HFFc6 (cell line): ENCODE measurements at places on chromosomes 1 and 21.

- H3K27ac ChIP-seq: no peak overlapping the region
- 0 out of 2 replicates have a peak overlapping the region, but pooled peaks have one; percentile 13 for H3K4me3 ChIP-seq
- DNase-seq: no peak
- peaks cover 53% of the 10 kb centered on the region for H3K4me1 ChIP-seq
Measured at GRCh38 chr1:64473367-64473766, 3.4 kb downstream of the CACHD1 start.

GRCh38 chr1:88302843-88303486 lies 381.1 kb upstream of the PKN2 start:
- H3K4me1 ChIP-seq: no peaks in the 10 kb centered on the region
- no peak overlapping the region for H3K4me3 ChIP-seq
- H3K27me3 ChIP-seq: no peaks in the 10 kb centered on the region
- no peak overlapping the region for H3K27ac ChIP-seq
- H3K36me3 ChIP-seq: no peaks in the 10 kb centered on the region

GRCh38 chr21:36388835-36389234 lies 3.6 kb downstream of the CHAF1B start:
- no peak for DNase-seq
- no peaks in the 10 kb centered on the region for H3K27me3 ChIP-seq
- no peak overlapping the region for H3K4me3 ChIP-seq
- peaks cover 12% of the 10 kb centered on the region for H3K4me1 ChIP-seq
- peaks cover 15% of the 10 kb centered on the region for H3K36me3 ChIP-seq
- 0 out of 2 replicates have a peak overlapping the region, but pooled peaks have one; percentile 12 for H3K27ac ChIP-seq

DNA sequence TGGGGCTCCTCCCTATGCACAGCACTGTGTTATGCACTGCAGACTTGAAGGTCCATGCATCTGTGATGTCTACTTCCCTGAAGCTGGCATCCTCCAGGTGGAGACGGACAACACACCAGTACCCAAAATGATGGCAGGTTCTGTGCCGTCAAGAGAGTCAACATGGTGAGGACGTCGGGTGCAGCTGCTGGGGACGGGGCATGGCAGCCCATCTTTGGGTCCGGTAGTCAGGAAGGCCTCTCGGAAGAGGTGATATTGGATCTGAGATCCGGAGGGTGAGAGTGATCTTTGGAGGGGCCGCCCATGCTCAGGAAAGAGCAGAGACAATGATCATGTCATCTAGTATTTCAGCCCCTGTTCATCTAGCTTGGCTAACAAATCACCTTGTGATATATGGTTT lies 104.1 kb downstream of the RIPK4 start:
- no peak overlapping the region for H3K27ac ChIP-seq
- no peak for DNase-seq
- no peak overlapping the region for H3K4me3 ChIP-seq
- peaks cover 26% of the 10 kb centered on the region for H3K27me3 ChIP-seq
- peaks cover 22% of the 10 kb centered on the region for H3K4me1 ChIP-seq

GRCh38 chr1:185853739-185854138 lies 119.5 kb downstream of the HMCN1 start:
- 0 out of 2 replicates have a peak overlapping the region, but pooled peaks have one; percentile 13 for H3K4me3 ChIP-seq
- H3K27ac ChIP-seq: peak overlapping the region; percentile 17
- peak; percentile 78 for DNase-seq
- no peaks in the 10 kb centered on the region for H3K36me3 ChIP-seq
